ENCODE measurements at places on chromosomes 16 and 17.

DNA sequence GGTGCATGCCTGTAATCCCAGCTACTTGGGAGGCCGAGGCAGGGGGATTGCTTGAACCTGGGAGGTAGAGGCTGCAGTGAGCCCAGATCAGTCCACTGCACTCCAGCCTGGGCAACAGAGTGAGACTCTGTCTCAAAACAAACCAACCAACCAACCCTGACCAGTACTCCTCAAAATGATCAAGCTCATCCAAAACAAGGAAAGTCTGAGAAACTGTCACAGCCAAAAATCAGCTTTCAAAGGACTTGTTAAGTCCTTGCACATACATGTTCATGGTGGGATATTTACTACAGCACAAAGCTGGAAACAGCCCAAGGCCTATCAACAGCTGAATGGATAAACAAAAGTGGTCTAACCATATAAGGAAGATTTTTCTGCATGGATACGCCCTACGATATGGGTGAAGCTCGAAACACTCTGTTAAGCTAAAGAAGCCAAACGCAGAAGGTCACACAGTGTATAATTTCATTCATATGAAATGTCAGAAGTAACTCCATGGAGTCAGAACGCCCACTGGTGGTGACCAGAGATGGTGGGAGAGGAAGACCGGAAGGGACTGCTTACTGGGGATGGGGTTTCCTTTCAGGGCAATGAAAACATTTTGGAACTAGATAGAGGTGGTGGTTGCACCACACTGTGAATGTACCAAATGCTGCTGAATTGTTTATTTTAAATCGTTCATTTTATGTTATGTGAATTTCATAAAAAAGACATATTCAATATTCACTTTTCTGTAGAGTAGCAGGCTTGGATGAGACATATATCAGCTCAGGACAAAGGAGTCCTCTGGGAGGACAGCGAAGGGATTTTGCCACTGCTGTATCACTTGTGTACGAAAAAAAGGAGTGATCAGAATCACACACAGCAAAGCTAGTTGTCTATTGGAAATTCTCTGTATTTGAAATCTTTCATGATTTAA is 17.7 kb downstream of the CCL17 start:
- DNase-seq = no peak

- no peak for DNase-seq
These were observed 11.7 kb downstream of the COX11 start for GRCh38 chr17:54956791-54957190.

DNA sequence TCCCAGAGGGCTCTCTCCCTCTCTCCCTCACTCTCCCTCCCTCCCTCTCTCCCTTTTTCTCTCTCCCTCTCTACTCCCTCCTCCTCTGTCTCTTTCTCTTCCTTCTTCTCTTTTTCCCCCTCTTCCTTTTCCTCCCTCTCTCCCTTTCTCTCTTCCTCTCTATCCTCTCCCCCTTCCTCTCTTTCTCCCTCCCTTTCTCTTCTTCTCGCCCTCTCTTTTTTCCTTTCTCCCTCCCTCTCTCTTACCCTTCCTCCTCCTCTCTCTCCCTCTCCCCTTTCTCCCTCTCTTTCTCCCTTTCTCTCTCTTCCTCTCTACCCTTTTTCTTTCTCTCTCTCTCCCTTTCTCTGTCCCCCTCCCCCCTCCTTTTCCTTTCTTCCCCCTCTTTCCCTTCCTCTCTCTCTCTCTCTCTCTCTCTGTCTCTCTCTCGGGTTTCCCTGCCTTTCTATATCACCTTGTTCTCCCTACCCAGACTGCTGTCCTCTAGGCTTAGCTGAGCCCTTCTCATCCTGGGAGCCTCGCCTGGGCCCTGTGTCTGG is 25.8 kb upstream of the TMEM220 start:
- no peak for DNase-seq

DNA sequence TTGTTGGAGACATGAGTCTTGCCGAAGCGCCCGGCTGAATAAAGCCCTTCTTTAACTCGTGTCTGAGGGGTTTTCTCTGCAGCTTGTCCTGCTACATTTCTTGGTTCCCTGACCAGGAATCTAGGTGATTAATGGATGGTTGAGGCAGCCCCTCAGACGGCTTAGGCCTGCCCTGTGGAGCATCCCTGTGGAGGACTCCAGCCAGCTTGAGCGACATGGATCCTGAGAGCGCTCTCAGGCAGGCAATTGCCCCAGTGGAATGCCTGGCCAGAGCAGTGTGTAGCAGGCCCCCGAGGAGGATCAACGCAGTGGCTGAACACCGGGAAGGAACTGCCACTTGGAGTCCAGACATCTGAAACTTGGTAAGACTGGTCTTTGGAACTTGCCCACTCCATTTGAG is 17.3 kb upstream of the ENDOV start:
- no peak for DNase-seq

- DNase-seq = no peak
These were observed 200.1 kb downstream of the KCNJ2 start for GRCh38 chr17:70369391-70369790.

DNA sequence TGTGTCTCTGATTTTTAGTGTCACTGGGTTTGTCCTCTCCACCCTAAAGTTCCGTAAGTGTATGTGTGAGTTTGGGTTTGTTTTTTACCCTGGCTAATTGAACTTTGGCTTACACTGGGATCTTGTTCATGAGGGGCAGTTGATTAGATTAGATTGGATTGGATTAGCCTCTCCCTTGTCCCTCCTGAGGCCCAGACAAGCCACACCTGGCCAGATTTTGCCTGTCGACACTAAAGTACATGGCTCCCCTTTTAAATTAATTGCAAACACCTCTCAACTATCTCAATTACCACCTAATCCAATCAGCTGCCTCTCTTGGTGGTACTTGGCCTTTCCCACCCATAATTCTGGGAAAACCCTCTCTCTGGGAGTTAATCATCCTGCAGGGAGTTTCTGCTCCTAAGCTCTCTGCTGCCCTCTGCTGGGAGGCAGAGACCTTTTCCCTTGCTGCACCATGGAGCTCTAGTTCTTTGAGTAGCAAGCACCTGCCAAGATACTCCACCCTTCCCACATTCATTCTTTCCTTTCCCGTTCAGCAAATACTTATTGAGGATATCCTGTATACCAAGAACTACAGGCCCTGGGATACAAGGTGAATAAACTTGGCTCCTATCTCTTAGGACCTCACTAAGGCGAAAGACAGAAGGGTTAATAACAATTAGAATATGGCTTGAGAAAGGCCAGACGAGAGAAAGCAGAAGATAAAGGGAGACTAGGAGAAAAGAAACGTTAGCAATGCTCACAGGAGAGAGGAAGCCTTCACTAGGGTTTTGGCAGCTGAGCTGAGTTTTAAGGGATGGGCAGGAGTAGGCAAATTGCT is 60.0 kb upstream of the MPHOSPH6 start:
- DNase-seq = peak; percentile 48

DNA sequence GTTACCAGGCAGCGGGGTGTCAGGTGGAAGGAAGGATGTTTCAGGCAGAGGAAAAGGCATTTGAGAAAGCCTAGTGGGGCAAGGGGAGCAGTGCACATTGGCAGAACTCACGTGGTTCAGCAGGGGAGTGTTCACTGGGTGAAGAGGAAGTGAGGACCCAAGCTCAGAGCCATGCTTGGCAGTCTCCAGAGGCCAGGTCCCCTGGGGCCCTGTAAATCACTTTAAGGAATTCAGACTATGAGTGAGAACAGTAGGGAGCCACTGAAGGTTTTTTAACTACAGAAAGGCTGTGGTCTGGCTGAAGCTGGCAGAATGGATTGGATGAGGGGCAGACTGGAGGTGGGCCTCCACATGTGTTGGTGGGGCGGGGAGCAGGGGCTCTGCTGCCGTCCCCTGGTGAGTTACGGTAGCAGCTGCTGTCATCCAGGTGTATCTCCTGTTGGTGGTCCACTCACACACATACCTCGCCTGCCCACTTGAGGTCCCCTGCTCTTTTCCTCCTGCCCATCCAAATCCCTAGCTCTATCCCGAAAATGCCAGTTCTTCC is 5.1 kb downstream of the CLEC16A start:
- no peak for DNase-seq

GRCh38 chr16:48405153-48405552 is 19.9 kb upstream of the SIAH1 start:
- no peak for DNase-seq

GRCh38 chr17:35799942-35800341 is 4.5 kb upstream of the MMP28 start:
- no peak for DNase-seq

- DNase-seq = no peak
These were observed 121.0 kb downstream of the COPRS start for GRCh38 chr17:31738067-31738466.

DNA sequence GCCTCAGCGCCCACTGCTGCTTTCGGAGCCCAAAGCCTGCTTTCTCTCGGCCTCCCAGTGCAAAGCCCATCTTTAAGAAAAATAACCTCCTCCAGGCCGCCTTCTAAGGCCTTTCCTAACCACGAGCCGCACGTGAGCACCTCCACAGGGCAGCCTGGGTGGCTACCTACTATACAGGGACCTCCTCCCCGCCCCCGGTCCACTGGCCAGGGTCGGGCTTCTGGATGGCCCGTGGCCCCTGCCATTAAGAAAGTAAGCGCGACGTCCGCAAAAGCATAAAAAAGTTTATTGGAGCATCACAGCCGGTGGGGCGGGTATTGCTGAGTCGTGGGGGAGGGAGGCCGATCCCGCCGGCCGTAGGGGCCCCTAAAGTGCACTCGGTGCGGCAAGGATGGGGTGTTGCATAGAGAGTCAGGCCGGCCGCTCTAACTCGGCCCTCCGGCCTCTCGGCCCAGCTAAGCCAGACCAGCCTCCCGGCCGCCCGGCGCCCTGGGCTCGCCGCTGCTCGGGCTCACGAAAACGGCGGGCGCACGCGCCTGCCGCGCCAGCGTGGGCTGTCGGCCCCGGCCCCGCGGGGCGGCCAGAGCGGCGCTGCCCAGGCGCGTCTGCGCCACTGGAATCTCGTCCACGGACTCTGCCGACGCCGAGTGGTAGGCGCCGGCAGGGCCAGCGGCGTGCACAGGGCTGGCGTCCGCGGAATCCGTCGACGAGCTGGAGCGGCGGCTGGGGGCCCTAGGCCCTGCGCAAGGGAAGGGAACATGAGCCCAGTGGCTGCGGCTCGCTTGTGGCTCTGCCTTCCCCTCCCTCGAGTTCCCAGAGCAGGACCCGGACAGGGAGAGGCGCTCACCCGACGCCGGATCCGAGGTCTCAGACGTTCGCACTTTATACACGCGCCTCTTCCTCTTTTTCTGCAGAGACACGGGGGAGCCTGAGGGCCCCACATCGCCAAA is 1.1 kb upstream of the TPPP3 start:
- no peak for DNase-seq

- no peak for DNase-seq
These were observed 11.6 kb downstream of the CD7 start for GRCh38 chr17:82305727-82306300.

DNA sequence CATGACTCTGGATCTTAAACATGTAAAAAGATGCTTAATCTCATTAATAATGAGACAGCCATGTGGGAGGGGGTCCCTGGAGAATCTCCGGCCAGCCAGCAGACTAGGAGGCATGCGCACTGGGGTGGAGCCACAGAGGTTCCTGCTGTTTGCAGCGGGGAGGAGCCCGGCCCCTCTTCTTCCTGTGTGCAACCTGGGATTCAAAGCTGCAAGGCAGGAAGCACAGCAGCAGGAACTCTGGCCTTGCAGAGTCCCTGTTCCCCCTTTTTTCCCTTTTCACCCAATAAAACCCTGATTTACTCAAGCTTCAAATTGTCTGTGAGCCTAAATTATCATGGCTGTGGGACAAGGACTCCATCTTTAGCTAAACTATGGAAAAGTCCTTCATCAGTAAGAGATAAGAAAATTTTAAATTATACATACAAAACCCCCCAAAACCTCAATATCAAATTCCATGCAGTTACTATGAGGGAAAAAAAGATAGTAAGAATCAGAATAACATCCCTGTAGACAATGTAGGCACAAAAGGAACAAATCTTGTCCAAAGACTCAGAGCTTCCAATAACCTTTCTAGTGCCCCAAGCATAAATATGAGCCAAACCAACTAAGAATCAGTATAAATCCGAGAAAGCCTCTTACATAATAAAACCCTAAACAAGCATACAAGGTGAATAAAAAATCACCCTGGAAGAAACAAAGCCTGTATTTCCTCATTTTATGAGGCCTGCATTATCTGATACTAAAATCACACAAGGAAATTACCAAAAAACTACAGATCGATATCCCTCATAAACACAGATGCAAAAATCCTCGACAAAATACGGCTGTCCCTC is 12.1 kb downstream of the CFDP1 start:
- DNase-seq = no peak

- no peak for DNase-seq
These were observed 5.9 kb downstream of the PAM16 start for GRCh38 chr16:4344983-4345835.

GRCh38 chr17:27485716-27486495 is 29.7 kb downstream of the KSR1 start:
- no peak for DNase-seq

DNA sequence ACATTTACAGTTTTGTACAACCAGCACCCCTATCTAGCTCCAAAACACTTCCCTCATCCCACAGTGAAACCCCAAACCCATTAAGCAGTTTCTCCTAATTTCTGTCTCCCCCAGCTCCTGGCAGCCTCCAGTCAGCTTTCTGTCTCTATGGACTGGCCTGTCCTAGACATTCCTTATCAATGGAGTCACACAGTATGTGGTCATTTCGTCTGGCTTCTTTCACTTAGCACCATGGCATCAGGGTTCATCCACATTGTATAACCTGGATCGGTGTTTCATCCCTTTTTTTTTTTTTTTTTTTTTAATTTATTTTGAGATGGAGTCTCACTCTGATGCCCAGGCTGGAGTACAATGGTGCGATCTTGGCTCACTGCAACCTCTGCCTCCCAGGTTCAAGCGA is 68.5 kb downstream of the ZDHHC7 start:
- DNase-seq = no peak

GRCh38 chr17:30249460-30249859 is 14.0 kb upstream of the SLC6A4 start:
- DNase-seq = no peak

DNA sequence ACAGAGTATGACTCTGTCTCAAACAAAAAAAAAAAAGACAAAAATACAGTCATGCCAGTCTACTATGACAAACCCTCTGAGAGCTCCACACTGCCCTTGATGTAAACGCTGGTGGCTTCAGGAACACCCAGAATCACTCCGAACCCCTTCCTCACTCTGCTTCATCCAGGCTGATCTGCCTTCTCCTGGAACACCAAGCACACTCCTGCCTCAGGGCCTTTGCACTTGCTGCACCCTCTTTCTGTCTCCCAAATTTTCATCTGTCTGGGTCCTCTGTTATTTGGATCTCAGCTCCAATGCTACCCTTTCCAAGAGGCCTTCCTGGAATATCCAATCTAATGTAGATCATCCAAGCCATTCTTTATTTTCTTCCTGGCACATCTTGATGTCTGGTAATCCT is 7.9 kb upstream of the SLC39A11 start:
- DNase-seq = no peak

GRCh38 chr16:23924128-23924527 is 88.3 kb downstream of the PRKCB start:
- DNase-seq = no peak

- DNase-seq = no peak
These were observed at the start of gene BTBD17 for GRCh38 chr17:74361230-74362068. Gene BTBD17, minus strand, starts transcription at chr17:74361868. Its CDS starts 49 bp downstream, at chr17:74361819.

DNA sequence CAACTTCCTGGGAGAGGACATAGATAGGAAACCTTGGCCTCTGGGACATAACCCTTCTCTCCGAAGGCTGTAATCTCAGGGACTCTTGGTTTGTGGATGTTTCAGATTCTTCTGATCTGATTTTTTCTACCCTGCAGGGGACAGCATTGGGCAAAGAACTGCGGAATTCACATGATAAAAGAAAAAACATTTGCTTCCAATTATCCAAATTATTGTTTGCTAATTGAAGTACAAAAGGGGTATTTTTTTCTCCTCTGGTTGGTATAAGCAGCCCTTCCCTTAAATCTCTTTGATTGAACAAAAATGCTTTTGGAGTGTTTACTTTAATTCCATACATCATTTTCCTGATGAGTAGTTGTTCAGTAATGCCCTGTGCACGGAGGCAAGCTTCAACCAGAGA is 251.7 kb upstream of the IRX3 start:
- DNase-seq = no peak

Measured in activated CD8-positive, alpha-beta memory T cell treated with anti-CD3 and anti-CD28 coated beads for 48 hours (primary cell).